ENCODE measurements at places on chromosomes 4 and X. TPM values are rescaled to one million over a fixed set of nuclear protein-coding genes. Genes with fewer than 3 reads are reported as not detected.

TCP11X1 gene
- not detected for polyA plus RNA-seq

PRRG3 gene
- 16.5 TPM for polyA plus RNA-seq

IL2 gene
- not detected for polyA plus RNA-seq

TMEM144 gene
- 6.2 TPM for polyA plus RNA-seq

VAMP7 gene
- polyA plus RNA-seq, result 40.2 TPM

KLHL13 gene
- 2.9 TPM for polyA plus RNA-seq

SPINK2 gene
- polyA plus RNA-seq, result not detected

SLC10A7 gene
- polyA plus RNA-seq, result 19.1 TPM

UGT2B15 gene
- 1.7 TPM for polyA plus RNA-seq

SPANXA2 gene
- polyA plus RNA-seq, result not detected

ARHGAP36 gene
- 0.26 TPM for polyA plus RNA-seq

DNA sequence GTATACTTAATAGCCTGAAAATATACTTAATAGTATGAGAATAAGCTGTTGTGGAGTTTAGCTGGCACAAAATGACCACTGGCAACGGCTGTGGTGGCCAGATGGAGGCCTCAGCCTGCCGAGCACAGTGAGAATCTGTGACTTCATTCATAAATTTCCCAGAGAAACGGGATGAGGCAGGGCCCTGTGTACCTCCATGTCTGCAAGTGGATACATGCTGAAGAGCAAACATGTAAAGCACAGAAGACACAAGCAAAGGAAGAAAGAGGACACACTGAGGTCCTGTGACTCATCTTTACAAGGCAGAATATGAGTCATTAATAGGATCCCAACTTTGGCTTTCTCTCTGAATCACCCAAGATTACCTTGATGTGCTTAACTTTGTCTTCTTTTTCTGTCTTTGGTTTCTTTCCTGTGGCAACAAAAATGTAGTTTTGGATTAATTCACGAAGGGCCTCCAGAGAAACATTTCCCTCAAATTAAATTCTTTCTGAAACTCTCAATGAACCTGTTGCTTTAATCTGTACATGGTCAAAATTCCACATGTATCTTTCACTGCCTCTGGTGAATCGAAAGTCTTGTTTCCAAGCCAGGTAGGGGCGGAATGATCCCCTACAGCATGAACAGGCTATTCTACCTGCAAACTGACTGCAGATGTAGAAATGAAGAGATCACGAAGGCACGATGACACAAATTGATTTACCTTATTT, 56.4 kb downstream of the IRF2 start:
- no peak for DNase-seq
- H3K36me3 ChIP-seq, result peaks cover 46% of the 10 kb centered on the region
- peak overlapping the region; percentile 78 for H3K27ac ChIP-seq
- no peaks in the 10 kb centered on the region for H3K27me3 ChIP-seq
- no peak overlapping the region for H3K4me3 ChIP-seq

- no peak for DNase-seq
- no peak overlapping the region for H3K27ac ChIP-seq
- H3K4me3 ChIP-seq, result no peak overlapping the region
- H3K27me3 ChIP-seq, result no peaks in the 10 kb centered on the region
Observed at GRCh38 chr4:38306482-38307071, 346.4 kb downstream of the PTTG2 start.

DNA sequence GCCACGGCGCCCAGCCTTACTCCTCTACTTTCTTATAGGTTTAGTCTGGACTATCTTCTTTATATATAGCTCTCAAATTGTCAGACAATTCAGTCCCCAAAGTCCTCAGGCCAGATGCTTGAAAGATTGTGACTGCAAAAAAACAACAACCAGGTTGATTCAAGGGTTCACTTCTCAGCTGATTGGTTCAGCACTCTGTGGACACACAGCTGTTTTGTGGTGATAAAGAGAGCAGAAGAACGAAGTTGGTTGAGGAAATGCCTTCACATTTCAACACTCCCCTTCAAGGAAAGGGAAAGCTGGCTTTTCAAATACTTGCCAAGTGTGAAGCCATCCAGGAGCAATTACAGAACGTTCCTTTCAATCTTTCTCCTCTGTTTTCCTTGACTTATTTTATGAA, 166.8 kb downstream of the SHROOM3 start:
- H3K27me3 ChIP-seq, result no peaks in the 10 kb centered on the region
- H3K4me1 ChIP-seq, result no peaks in the 10 kb centered on the region
- DNase-seq, result no peak
- H3K4me3 ChIP-seq, result no peak overlapping the region

GRCh38 chr4:57048590-57049304, 61.4 kb downstream of the IGFBP7 start:
- H3K36me3 ChIP-seq, result no peaks in the 10 kb centered on the region
- DNase-seq, result no peak
- no peaks in the 10 kb centered on the region for H3K27me3 ChIP-seq

GRCh38 chr4:1987721-1988326, 20.9 kb downstream of the NELFA start:
- DNase-seq, result no peak
- no peak overlapping the region for H3K27ac ChIP-seq
- no peaks in the 10 kb centered on the region for H3K4me1 ChIP-seq
- H3K27me3 ChIP-seq, result no peaks in the 10 kb centered on the region

DNA sequence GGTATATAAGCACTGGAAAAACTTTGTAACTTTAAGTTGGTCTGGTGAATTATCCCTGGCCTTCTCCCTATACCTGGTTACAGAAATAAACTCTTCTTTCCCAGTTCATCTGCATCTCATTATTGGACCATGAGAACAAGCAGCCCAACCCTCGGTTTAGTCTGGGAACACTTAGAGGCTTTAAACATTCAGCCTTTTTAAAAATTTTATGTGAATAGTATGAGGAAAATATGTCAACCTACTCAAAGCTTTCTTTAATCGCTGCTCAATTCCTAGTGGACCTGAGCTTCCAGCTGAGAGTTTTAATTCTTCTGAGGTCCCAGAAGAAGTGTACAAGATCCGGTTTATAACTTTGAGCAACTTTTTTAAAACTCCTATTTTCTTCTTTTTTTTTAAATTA, 358.6 kb upstream of the NOCT start:
- DNase-seq, result no peak
- H3K4me1 ChIP-seq, result no peaks in the 10 kb centered on the region
- no peaks in the 10 kb centered on the region for H3K36me3 ChIP-seq
- no peak overlapping the region for H3K4me3 ChIP-seq
- no peak overlapping the region for H3K27ac ChIP-seq

GRCh38 chrX:9677098-9677739, 88.4 kb downstream of the GPR143 start:
- H3K4me1 ChIP-seq, result no peaks in the 10 kb centered on the region
- no peaks in the 10 kb centered on the region for H3K27me3 ChIP-seq
- no peaks in the 10 kb centered on the region for H3K36me3 ChIP-seq

DNA sequence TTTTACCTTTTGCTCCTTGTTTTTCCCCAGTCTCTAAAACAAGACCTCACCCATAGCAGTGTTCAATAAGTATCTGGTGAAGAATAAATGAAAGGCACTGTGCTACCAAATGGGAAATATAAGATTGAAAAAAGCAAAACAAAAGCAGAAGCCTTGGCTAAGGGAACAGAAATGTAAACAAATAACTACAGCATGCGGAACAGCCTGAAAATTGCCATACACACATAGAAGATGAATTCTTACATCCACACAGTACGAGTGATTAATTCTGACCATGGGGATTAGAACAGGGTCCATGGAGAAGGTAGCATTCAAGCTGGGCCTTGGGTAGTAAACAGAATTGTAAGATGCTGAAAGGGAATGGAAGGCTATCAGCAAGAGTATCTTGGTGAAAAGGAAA, 40.5 kb downstream of the TMEM150C start:
- no peaks in the 10 kb centered on the region for H3K4me1 ChIP-seq
- no peak overlapping the region for H3K4me3 ChIP-seq
- no peaks in the 10 kb centered on the region for H3K27me3 ChIP-seq

DNA sequence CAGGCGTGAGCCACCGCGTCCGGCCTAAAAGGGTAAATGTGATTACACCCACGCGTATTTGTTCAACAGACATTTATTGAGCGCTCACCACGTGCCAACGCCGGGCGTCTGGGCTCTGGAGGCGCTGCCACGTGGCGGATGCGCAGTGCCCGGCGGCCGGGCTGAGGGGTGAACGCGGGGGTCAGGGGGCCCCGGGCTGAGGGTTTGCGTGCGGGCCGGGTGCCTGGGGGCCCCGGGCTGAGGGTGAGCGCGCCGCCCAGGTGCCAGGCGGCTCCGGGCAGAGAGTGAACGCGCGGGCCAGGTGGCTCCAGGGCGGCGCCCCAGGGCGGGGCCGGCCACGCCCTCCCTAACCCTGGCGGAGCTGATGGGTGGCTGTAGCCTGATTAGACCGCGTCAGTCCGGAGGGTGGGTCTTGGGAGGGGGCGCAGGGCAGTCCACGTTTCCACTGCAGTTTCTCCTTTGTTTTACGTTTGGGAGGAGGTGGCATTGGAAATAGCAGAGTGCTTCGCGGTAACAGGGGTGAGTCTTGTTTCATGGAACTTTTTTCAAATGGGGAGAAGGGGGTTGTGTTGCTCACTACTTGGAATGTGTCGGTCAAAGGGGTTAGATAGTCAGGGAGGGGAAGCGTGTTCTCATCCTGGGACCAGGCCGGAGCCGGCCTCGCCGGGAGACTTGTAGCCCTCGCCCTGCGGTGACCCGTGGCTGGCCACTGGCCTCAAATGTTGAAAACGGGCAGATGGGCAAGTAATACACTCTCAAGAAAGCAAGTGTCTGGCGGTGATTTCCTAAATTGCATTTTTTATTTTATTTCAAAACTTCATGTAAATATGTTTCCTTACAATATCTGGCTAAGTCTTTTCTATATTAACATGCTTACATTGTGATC, at the start of gene ZFP42:
Gene ZFP42, plus strand, starts transcription at position 450 of the 886 bp plus-strand sequence. CDS start 7,037 bp downstream, outside the sequence.
- H3K27me3 ChIP-seq, result no peaks in the 10 kb centered on the region
- no peaks in the 10 kb centered on the region for H3K4me1 ChIP-seq
- no peak for DNase-seq
- H3K4me3 ChIP-seq, result no peak within 1 kb of the TSS

DNA sequence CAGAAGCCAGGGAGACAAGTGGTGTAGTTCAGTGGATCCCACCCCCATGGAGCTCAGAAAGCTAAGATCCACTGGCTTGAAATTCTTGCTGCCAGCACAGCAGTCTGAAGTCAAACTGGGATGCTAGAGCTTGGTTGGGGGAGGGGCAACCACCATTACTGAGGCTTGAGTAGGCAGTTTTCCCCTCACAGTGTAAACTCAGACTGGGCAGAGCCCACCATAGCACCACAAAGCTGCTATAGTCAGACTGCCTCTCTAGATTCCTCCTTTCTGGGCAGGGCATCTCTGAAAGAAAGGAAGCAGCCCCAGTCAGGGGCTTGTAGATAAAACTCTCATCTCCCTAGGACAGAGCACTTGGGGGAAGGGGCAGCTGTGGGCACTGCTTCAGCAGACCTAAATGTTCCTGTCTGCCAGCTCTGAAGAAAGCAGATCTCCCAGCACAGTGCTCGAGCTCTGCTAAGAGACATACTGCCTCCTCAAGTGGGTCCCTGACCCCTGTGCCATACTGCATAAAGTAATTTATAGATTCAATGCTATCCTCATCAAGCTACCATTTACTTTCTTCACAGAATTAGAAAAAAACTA, 163.2 kb downstream of the HHIP start:
- H3K27ac ChIP-seq, result no peak overlapping the region
- no peaks in the 10 kb centered on the region for H3K27me3 ChIP-seq
- DNase-seq, result no peak

GRCh38 chr4:84681486-84682274, 98.8 kb downstream of the CDS1 start:
- no peak overlapping the region for H3K4me3 ChIP-seq
- DNase-seq, result peak; percentile 30
- H3K27ac ChIP-seq, result peak overlapping the region; percentile 37
- H3K36me3 ChIP-seq, result peaks cover 5% of the 10 kb centered on the region
- peaks cover 26% of the 10 kb centered on the region for H3K4me1 ChIP-seq

DNA sequence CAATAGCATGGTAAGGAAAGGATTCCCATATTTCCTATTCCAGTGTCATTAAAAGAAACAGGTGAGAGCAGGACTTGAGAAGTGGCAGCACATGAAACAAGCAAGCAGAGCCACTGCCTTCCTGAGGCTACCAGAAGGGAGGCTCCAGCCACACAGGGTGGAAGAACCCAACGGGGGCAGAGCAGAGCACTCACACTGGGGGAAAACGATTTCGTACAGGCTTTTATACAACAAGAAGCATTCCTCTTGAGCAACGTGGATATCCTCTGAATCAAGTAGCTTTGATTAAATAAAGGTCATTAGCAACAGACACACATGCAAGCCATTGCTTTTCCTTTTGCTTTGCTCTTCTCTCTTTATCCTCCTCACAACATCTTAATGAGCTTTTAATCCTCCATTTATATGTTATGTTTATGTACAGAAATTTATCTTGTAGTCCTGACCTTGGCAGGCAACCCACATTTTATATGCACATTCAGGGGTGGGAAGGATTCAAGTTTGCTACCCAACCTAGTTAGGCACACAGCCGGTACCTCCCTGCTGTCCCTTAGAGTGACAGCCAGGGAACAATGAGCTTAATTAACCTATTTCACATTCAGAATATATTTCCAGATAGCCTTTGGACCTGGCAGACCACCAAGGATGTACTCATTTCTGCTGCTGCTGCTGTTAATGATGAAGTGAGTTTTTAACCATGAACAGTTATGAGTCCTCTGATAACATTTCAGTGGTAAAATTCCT, 202.1 kb downstream of the ARHGAP24 start:
- H3K4me1 ChIP-seq, result peaks cover 58% of the 10 kb centered on the region
- H3K27me3 ChIP-seq, result no peaks in the 10 kb centered on the region
- no peaks in the 10 kb centered on the region for H3K36me3 ChIP-seq

DNA sequence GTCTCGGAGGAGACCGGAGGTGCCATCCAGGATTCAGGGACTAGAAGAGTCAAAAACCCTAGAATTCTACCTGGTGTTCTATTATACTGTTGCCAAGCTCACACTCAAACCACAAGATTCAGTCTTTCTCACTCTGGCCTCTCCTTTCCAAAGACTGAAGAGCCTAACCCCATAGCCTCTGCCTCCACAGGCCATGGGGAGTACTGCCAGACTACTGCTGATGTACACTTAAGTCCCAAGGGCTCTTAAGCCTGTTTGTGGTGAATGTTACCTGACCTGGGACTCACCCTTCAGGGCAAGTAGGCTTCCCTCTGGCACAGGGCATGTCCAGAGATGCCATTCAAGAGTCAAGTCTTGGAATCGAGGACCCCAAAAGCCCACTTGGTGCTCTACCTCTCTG, 58.9 kb upstream of the IRS4 start:
- no peak for DNase-seq
- H3K27ac ChIP-seq, result no peak overlapping the region
- H3K4me1 ChIP-seq, result no peaks in the 10 kb centered on the region

GRCh38 chrX:128717635-128718578, 665.7 kb upstream of the ACTRT1 start:
- H3K4me3 ChIP-seq, result no peak overlapping the region
- no peak overlapping the region for H3K27ac ChIP-seq
- H3K4me1 ChIP-seq, result no peaks in the 10 kb centered on the region

- H3K4me3 ChIP-seq, result no peak overlapping the region
- H3K27me3 ChIP-seq, result no peaks in the 10 kb centered on the region
- DNase-seq, result no peak
- H3K4me1 ChIP-seq, result no peaks in the 10 kb centered on the region
- H3K36me3 ChIP-seq, result no peaks in the 10 kb centered on the region
- H3K27ac ChIP-seq, result no peak overlapping the region
Observed at GRCh38 chr4:27000122-27000521, 139.5 kb downstream of the STIM2 start.

GRCh38 chr4:5186271-5187064, 135.2 kb downstream of the STK32B start:
- DNase-seq, result no peak
- H3K27me3 ChIP-seq, result no peaks in the 10 kb centered on the region
- H3K4me3 ChIP-seq, result no peak overlapping the region
- no peak overlapping the region for H3K27ac ChIP-seq

GRCh38 chr4:3434881-3435685, 6.7 kb upstream of the HGFAC start:
- no peaks in the 10 kb centered on the region for H3K36me3 ChIP-seq
- no peak for DNase-seq
- peaks cover 6% of the 10 kb centered on the region for H3K4me1 ChIP-seq
- H3K27me3 ChIP-seq, result no peaks in the 10 kb centered on the region

Data from left lung (tissue), 14 donors.